ENCODE measurements at places on chromosomes 12 and 14. TPM values are rescaled to one million over a fixed set of nuclear protein-coding genes. Genes with fewer than 3 reads are reported as not detected.

- H3K27ac ChIP-seq, result no peak overlapping the region
- H3K27me3 ChIP-seq, result no peaks in the 10 kb centered on the region
- no peaks in the 10 kb centered on the region for H3K4me1 ChIP-seq
These were observed 51.9 kb downstream of the GALNT8 start for GRCh38 chr12:4771960-4772566.

- H3K36me3 ChIP-seq, result no peaks in the 10 kb centered on the region
- H3K4me3 ChIP-seq, result no peak overlapping the region
- no peaks in the 10 kb centered on the region for H3K27me3 ChIP-seq
- no peak overlapping the region for H3K27ac ChIP-seq
- H3K4me1 ChIP-seq, result no peaks in the 10 kb centered on the region
- DNase-seq, result no peak
These were observed 75.8 kb downstream of the RIN3 start for GRCh38 chr14:92589213-92589852.

DNA sequence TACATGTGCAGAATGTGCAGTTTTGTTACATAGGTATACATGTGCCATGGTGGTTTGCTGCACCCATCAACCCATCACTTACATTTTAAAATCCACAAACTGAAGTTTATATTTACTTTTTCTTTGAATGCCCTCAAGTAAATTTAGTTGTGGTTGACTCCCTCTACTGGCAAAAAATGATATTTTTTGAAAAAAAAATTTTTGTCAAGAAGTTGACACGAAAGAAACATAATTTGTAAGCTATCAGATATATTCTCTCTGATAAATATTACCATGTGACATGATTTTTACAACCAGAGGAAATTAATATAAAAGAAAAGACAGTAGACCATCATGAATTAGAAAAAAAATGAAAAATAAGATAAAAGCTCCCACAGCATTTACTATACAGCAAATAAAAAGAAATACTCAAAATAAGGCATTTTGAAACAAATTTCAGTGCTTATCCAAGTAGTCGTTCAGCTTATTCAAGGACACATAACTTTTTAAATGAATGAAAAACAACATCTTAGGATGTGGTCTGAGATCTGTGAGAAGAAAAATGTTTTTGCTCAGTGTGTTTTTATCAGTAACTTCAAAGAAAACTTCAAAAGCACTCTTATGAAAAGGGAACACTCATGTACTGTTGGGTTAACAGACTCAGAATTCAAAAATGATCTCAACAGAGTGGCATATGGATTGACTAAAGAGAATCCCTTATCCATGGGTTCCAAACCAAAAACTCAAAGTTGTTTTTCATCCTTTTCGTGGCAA, 30.0 kb upstream of the GRIP1 start:
- no peaks in the 10 kb centered on the region for H3K4me1 ChIP-seq
- no peaks in the 10 kb centered on the region for H3K27me3 ChIP-seq
- H3K36me3 ChIP-seq, result no peaks in the 10 kb centered on the region
- no peak overlapping the region for H3K27ac ChIP-seq
- DNase-seq, result no peak

DNA sequence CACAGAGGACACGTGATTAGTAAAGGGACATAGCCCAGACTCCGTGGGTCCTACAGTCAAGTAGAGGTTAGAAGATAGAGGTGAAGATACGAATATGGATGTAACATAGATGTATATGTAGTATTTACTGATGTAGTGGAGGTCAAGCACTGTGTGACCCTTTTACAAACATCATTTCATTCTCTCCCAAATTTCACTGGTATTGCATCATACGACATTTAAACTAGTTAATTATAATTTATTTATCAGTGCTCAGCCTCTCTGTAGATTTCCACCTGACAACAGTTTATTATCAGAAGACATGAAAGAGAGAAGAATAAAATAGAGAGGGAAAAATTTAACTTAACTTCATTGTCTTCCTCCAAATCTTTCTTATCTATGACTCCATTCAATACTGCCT, 927.9 kb upstream of the TMEM132C start:
- no peak overlapping the region for H3K27ac ChIP-seq
- H3K27me3 ChIP-seq, result no peaks in the 10 kb centered on the region
- no peak for DNase-seq
- H3K4me3 ChIP-seq, result no peak overlapping the region

GRCh38 chr12:49548822-49549648, 10.2 kb downstream of the KCNH3 start:
- DNase-seq, result peak; percentile 46
- no peaks in the 10 kb centered on the region for H3K36me3 ChIP-seq
- peak overlapping the region; percentile 7 for H3K27ac ChIP-seq
- peaks cover 13% of the 10 kb centered on the region for H3K27me3 ChIP-seq
- no peaks in the 10 kb centered on the region for H3K4me1 ChIP-seq

GRCh38 chr14:71247106-71247505, 339.8 kb downstream of the PCNX1 start:
- no peaks in the 10 kb centered on the region for H3K27me3 ChIP-seq
- no peak overlapping the region for H3K27ac ChIP-seq
- H3K4me3 ChIP-seq, result no peak overlapping the region
- no peaks in the 10 kb centered on the region for H3K4me1 ChIP-seq
- DNase-seq, result no peak

The TMEM179 gene
- total RNA-seq, result not detected

The KIF26A gene
- total RNA-seq, result 4.6 TPM

The TAS2R7 gene
- total RNA-seq, result not detected
